ENCODE measurements at places on chromosomes 2 and 18.

DNA sequence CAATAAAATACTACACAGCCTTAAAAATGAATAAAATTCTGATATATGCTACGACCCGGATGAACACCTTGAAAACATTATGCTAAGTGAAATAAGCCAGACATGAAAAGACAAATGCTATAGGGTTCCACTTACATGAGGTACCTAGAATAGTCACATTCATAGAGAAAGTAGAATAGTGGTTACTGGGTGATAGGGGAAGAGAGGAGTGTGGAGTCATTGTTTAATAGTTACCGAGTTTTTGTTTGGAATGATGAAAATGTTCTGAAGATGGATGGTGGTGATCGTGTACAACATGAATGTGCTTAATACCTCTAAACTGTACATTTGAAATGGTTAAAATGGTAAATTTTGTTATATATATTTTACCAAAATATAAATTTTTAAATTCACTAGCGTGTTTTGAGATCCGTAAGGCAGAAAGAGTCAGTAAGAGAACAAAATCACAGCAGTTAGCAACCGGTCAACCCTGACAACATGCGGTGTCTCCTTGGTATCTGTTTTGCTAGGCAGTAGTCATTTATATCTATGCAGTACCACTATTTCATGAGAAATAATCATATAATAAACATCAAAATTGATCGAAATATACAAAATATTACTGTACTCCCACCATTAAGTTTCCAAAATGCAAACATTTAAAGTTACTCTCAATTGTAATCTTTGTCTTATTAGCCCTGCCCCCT, 11.1 kb downstream of the SCN9A start:
- DNase-seq = no peak

DNA sequence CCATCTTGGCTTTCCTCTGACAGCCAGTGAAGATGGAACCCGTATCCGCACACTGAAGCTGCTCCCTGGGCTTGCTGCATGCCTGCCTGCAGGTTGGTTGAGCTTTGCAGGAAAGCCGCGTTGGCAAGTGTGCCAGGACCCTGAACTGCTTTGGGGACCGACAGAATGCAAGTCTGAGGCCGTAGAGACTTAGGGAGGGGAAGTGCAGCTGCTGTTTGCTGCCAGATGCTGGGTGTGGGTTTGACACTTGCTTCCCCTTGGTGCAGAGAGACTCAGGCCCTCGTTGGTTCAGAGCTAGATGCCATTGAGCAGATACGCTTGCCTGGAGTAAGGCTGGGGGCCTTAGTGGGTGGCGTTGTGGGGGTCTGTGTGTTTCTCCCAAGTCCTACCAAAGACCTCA, 13.1 kb upstream of the PHLPP1 start:
- DNase-seq = no peak

GRCh38 chr2:229943171-229943570, 20.9 kb downstream of the FBXO36 start:
- no peak for DNase-seq

- no peak for DNase-seq
Measured at GRCh38 chr2:21381421-21381820, 257.7 kb downstream of the TDRD15 start.

GRCh38 chr2:236782938-236783337, 213.3 kb downstream of the ACKR3 start:
- no peak for DNase-seq

GRCh38 chr2:102042196-102043081, 50.7 kb downstream of the IL1R2 start:
- no peak for DNase-seq

- DNase-seq = no peak
Measured at GRCh38 chr18:8689517-8689916, 15.8 kb upstream of the MTCL1 start.

DNA sequence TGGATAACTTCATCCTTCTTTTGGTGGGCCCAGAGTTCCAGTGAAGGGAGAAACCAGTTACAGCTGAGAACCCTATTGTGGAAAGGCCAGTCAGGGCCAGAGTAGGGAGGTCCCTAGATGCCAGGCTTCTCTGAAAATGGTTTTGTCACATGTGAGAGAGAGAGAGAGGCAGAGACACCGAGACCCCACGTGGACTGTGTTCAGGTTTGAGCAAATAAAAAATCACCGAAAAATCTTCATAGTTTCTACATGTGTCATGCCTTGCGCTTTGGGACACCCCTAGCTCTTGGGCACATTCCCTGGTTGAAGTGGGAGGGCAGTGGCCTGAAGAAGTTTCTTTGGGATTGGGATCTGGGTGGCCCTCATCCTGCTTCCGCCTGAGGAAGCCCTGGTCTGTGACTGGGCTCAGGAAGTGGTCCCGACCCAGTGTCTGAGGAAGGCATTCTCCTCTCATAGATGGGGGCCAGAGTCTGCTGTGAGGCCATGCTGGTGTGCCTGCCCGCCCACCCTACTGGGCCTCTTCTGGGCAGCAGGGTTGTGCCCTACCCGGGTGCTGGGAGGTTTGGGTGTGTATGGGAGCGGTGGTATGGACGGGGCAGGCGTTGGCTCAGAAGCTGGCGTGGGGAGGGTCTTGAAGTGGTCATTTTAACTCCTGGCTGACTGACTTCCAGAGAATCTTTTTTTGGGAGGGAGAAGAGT, 16.1 kb downstream of the NCK2 start:
- no peak for DNase-seq

DNA sequence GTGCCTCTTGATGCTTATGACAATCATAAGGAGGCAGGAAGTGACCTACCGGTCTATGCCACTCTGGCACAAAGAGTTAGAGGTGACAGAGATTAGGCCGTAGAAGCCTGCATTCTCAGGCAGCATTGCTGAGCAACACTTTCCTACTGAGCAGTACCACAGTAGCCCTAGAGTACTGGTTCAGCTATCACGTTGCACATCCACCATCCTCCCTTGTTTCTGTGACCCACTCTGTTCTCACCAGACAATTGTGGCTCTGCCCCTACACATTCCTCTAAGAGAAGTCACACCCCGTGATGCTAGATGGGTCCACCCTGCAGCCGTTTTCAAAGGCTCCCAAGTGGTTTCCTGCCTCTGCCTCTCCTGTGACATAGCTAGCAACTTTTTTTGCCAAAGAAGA, 22.6 kb upstream of the SUCLG1 start:
- DNase-seq = no peak

- no peak for DNase-seq
Measured at GRCh38 chr2:193520709-193521458, 1326.2 kb upstream of the TMEFF2 start.

DNA sequence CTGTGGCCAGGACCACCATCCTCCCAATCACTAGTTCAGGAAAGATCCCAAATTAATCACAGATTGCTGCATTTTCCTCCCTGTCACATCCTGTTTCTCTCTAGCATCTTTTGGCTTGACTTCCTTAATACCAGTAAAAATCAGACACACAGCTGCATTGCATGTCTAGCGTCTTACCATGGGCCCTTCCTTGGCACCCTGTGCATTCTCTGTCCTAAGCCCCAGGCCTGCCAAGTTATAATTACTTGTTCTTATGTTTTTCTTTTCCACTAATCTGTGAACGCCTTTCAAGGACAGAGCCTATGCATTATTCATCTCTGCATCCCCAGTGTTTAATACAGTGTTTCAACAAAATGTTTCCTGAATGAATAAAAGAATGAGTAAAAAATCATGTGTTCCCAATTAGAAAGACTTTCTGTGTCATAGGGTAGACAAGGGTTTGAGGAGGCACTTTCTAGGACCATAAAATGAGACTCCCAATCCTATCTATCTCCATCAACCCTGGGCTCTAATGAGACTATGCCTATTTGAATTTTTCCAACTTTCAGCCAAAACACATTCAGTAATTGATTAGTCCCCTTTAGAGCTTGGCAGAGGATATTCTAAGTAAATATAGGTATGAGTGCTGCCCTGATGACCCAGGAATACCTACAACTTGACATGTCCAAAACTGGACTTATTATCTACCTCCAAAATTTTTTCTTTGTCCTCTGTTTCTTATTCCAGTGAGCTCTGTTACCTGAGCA, 10.3 kb upstream of the NT5C1B start:
- no peak for DNase-seq

- DNase-seq = no peak
Measured at GRCh38 chr2:188677142-188677541, 297.0 kb upstream of the COL3A1 start.

DNA sequence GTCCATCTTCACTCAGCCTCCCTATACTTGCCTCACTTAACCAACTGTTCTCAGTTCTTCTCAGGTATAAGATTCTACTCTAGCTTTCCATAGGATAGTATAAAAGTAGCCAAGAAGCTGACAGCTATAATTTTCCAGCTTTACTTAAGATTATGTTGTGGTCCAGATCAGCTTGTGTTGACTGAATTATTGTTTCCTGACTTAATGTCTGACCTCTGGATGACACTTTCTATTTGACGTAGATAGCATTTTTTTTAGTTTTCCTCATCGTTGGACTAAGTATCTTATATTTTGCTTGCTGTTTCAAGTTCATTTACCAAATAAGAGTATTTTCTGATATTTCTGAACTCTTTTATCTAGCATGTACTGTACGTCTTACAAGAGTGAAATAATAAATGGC, 1272.5 kb upstream of the CDH2 start:
- DNase-seq = no peak

DNA sequence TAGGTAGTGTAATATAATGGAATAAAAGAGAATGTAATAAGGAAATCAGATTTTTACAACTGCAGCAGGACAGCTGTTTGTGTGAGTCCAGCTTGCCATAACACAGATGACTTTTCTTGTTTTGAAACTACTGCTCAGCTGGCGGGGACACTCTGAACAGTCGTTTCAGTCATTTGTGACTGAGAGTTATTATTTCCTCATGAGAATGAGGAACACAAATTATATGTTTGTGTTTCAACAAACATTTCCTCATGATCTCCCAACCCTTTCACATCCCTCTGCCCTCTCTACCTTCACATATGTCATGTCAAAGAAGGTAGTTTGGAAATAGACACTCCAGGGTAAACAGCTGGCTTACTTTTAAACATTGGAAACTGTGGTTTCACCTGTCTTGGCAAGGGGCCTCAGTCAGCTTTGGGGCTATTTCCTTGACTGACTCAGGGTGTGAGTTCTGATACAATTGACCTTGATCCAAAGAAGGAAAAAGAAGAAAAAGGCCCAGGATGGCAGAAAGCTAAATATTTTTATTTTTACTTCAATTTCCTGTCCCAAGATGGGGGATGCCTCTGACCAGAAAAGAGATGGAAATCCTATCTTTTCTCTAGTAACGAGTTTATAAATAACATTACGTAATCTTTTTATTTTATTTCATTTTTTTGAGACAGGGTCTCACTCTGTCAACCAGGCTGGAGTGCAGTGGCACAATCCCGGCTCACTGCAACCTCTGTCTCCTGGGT, 593 bp downstream of the SP140L start:
- no peak for DNase-seq

GRCh38 chr18:46830633-46831032, 73.8 kb upstream of the ST8SIA5 start:
- no peak for DNase-seq

DNA sequence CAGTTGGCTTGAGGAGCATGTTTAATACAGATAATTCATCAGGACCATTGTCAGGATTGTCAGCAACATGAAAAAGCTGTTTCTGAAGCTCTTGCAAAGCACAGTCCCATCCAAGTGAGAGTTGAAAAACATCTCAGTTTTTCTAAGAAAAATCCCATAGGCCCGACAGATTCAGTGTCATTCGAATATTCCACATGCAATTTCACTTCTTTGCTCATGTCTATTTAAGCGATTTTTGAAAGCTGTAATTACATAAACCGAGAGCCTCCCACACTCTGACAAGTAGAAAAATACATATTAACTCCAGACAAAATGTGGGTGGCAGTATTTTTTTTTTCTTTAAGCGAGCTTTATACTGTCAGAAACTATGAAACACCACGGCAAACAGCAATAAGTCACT, 134.7 kb upstream of the GALNT5 start:
- no peak for DNase-seq

DNA sequence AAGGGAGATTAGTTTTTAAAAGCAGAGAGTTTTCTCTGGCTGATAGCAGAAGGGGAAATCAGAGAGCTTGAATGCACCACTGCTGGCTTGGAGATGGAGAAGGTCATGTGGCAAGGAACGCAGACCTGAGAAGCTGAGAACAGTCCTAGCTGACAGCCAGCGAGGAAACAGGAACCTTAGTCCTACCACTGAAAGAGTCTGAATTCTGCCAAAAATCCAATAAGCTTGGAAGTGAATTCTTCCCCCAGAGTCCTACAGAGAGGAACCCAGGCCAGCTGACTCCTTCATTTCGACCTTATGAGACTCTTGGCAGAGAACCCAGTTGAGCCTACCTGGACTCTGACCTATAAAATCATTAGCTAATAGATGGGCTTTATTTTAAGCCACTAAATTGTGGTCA, 371.9 kb upstream of the TNP1 start:
- DNase-seq = no peak

DNA sequence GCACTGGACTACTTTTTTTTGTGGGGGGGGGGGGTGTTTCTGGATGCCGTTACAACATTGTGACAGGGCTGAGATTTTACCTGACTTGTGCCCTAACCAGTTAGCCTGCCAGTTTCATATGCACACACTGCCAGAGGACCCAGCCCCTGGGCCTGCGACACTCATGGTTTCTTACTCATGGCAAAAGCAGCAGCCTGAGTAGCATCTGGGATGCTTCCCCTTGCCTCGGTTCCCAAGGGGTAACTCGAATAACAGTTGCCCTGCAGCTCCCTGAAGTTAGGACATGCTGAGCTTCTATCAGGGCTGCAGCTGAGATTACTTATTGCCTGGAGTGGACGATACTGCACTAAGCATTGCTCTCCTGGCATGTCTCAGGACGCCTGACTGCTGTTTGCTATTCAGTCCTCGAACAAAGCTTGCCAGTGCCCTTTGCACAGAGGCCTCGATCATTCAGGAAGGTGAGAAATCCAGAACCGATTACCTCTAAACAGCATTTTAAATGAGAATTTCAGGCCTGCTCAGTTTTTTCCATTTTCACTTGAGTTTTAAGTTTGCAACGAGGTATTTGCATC, 47.9 kb downstream of the TRPM8 start:
- no peak for DNase-seq

DNA sequence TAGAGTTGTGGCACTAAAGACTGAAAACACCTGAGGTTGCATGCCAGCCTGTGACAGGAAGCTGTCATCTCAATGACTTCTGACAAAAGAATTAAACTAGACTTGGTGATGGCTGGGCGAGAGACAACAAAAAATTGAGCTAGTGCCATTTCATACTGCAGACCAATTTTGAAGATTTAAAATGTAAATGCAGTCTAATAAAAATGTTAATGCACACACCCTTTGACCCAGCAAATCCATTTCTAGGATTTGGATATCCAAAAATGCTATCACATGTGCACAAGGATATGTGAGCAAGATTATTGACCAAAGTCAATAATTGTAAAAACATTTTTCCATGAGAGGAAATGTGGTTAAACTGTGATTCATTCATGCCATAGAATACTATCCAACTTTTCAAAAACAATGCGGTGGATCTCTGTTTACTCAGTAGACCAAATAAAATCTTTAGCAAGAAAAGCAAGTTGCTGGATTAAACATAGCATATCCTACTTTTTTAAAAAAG, 5.6 kb downstream of the FBXO36 start:
- DNase-seq = no peak

GRCh38 chr2:147388217-147388616, 456.6 kb upstream of the ACVR2A start:
- no peak for DNase-seq

GRCh38 chr2:206457188-206457634, 13.9 kb downstream of the ADAM23 start:
- DNase-seq = no peak

- DNase-seq = no peak
Measured at GRCh38 chr2:8999102-8999446, 4.4 kb downstream of the MBOAT2 start.

Data from NCI-H1092 (cell line).